ENCODE measurements at places on chromosomes 1 and 21.

GRCh38 chr1:228937851-228938536, 202.7 kb downstream of the RHOU start:
- no peak for DNase-seq

GRCh38 chr1:193083365-193084088, 21.7 kb downstream of the GLRX2 start:
- no peak for DNase-seq

DNA sequence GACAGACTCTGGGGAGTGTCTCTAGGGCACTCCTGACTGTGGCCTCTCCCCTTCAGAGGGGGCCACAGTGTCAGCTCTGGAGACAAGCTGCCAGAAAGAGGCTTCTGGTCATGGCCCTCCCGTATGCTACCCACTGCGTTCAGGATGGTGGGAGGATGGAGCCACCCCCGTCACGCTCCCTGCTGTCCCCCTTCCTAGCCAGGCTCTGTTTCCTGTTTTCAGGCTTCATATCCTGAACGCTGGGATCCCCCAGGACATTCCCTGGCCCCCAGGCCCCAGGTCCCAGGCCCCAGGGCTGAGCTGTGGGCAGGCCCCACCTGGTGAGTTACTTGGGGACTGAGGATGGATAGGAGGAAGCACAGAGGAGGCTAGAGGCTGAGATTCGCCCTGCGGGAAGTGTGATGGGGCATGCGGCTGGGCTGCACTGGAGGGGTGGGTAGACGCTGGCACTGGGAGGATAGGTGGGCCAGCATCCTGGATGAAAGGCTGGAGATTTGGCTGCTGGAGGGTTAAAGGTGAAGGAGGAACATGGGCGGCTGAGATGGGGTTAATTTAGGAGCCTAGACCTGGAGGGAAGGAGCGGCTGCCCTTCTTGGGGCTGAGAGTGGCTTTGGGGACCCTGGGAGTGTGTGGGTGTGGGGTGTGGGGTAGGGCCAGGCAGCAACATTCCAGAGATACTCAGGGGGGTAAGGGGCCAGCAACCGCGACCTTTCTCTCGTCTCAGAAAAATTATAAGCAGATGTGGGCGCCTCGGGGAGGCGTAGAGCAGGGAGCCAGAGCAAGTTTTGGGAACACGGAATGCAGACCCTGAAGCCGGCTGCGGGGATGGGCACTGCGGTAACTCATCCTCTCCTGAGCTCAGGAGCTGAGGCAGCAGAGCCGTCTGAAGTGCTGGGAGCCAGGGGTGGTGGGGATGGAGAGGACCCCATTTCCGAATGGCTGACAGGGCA, 8.7 kb downstream of the PEAR1 start:
- no peak for DNase-seq

- DNase-seq: no peak
These were observed 864 bp upstream of the BTG2 start for GRCh38 chr1:203304391-203304918.

DNA sequence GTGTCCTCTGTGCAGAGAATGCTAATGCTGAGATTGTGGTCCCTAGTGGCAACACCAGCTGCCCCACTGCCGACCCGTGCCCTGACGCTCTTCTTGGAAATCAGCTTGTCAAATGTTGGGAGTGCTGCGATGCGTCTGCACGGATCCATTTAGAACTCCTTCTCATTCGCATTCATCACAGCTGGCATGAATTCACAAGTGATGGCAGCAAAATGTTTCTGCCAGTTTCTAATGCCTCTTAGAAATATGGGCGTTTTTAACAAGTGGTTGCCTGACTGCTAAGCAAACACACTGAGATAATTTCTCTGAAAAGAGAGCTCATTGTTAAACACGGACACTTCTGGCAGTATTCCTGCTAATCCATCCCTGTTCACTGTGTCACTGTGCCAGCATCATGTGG, 131.9 kb upstream of the KCNJ6 start:
- DNase-seq: no peak

GRCh38 chr1:27157194-27157593, 2.3 kb upstream of the SLC9A1 start:
- no peak for DNase-seq

- DNase-seq: no peak
These were observed 32.1 kb upstream of the CCDC190 start for GRCh38 chr1:162892906-162893611.

DNA sequence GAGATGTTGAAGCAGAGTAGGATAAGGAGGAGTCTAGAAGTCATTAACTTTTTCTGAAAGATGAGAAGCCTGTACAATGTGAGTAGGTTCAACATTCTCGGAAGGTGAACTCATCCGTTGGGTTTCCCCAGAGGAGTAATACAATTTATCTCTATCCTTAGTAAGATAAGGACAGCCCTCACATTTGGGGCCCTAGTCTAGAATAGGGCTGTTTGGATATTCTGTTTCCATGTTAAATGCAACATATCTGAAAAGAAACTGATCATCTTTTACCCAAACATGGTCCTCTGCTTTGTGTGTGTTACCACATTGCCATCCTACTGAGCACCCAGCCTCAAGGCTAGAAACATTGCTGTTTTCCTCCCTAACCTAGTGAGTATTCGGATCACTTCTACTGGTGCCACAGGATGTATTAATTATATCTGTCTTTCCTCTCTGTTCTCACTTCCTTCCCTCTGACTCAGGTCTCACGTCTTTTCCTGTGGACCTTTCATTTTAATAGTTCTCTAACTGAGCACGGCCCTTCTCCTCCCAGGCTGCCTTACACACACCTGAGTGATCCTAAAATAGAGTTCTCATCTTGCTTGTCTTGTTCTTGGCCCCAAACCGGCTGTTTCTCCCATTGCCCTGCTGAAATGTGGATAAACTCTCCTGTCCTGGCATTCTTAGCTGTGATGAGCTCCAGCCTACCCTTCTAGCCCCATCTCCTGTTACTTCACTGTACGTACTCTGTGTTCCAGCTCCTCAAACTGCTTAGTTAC, 91.7 kb downstream of the CDC14A start:
- peak; percentile 30 for DNase-seq

DNA sequence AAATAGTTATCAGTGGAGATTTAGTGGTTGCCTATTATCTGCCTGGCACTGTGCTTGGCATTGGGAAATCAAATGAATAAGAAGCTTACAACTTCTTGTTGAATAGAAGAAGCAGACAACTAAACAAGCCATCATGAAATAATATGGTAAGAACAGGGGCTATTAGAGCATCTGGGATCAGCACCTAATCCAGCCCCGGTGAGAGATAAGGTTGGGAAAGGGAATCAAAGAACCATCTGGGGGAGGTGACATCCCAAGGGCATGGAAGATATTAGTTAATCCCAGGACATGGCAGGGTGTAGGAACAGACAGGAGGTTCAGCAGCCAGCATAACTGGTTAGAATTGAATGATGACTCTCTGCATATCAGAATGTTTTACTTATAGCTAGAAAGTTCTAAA, 36.3 kb upstream of the SUCO start:
- no peak for DNase-seq

GRCh38 chr1:13996334-13996733, 296.3 kb downstream of the PRDM2 start:
- DNase-seq: peak; percentile 30

DNA sequence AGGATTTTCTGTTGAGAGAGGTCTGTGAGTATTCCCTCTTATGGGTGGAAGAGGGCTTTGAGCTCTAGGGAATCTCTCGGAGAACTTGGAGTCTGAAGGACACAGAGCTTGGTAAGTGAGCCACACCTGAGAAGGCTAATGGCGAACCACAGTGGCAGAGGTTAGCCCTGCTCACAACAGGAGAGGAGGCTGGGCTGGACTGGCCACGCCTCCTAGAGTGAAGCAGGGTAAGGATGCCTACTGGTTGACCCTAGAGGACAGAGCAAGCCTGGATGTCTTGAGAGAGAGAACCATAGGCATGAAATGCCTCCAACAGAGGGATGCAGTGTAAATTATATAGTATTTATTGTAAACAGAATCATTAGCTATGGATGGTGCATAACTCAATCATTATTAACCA, 232.6 kb downstream of the PCP4 start:
- no peak for DNase-seq

GRCh38 chr1:234958706-234959657, 169.7 kb downstream of the TOMM20 start:
- DNase-seq: no peak

GRCh38 chr1:55555956-55556725, 341.0 kb upstream of the USP24 start:
- no peak for DNase-seq

GRCh38 chr1:63322114-63322943, at the start of gene FOXD3:
FOXD3 (plus strand) TSS chr1:63322567; CDS start chr1:63323059, 492 bp downstream.
- DNase-seq: peak; percentile 66

DNA sequence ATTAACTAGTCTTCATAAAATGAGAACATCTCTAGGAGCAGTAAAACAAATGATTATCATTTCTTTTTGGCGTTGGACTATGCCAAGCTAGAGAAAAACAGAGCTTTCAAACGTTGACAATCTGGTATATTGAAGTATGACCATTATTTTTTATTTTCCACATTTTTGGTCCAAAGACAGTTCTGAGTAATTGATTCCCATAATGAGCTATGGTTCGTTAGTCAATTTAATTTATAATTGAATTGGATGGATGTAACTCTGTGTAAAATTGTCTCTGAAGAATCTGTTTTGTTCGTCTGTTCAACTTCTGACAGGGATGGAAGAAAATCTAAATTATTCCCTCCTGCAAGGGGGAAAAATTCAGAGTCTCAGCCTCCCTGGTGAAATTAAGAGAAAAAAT, 234.5 kb downstream of the LMO4 start:
- DNase-seq: no peak

DNA sequence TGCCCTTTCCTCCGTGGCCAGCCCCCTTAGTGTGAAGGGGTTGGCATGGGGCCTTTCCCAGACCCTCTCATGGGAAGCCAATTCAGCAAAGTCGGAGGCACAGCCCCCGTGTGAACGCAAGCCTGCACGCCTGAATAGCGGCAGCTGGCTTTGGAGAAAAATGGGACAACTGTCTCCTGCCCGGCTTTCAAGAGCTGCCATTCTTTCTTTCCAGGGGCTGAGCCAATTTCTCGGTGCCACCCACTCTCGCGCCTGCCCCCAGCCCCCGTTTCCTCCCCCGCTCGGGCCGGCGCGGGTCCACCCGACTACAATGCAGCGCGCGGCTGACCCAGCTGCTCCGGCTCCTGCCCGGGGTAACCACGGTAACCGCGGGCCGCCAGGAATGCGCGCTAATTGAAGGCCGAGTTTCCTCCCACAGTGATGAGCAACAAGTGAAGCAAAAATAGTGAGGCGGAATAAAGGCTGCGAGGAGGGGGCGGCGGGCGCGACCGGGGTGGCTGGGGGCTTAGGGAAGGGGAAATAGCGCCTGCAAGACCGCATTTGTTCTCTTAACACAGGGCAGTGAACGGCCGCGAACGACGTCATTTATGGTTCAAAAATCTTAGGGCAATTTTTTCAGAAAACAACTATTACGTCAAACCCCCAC, 27.8 kb downstream of the ILDR2 start:
- DNase-seq: no peak

GRCh38 chr1:221981461-221981860, 239.6 kb upstream of the DUSP10 start:
- DNase-seq: no peak

GRCh38 chr21:45794027-45794426, 150.5 kb downstream of the PCBP3 start:
- no peak for DNase-seq

DNA sequence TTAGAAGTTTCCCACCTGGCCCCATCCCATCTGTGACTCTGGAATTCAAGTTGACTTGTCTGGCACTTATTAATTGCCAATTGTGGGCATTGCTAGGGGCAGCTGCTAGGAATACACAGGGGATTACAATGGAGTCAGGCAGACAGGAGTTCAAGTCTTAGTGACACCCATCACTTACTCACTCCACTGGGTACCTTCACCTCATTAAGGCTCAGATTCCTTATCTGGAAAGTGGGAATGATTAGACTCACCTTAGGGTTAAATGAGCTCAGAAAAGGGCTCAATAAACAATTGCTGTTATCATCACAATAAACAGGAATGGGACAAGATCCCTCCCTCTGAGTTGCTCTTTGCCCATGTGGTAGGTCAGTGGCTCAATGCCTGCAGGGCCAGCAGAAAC, 18.2 kb downstream of the GRIK3 start:
- DNase-seq: no peak

DNA sequence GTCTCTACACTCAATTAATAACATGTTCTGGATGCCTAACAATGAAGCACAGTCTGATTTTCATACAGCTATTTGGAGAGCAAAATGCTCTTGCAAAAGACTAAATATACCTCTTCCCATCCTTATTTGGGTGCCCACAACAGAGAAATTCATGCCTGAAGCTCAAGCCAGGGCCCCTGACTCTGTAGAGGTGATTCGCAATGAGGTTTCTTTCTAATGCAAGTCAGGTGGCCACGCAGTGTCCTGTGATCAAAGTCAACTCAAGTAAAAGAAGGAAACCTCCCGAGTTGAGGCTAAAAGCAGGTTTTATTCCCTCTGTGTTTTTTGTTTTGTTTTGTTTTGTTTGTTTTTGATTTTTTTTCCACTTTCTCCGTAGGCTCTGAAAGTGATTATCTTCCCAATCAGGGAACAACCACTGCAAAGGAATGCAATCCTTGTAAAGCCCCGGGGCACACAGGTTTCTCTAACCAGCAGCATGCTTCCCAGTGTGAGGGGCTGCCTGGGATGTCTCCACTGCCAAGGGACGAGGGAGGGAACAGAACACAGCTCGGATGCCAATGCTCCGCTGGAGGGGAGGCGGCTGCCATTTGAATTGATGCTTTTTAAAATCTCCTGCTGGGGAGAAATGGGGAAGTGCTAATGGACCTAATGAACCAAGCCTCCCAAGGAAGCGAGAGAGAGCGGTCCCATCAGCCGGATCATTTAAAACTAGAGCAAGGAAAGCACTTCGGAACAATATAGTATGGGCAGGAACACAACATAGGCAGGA, 73.8 kb upstream of the SSX2IP start:
- DNase-seq: no peak

- peak; percentile 40 for DNase-seq
These were observed 254.7 kb downstream of the USH2A start for GRCh38 chr1:216168546-216168945.

GRCh38 chr1:235067396-235068157, 61.1 kb downstream of the TOMM20 start:
- DNase-seq: peak; percentile 93

- peak; percentile 11 for DNase-seq
These were observed 48.1 kb upstream of the ENAH start for GRCh38 chr1:225700889-225701465.

GRCh38 chr1:207828485-207829158, 76.8 kb downstream of the CD46 start:
- DNase-seq: no peak
